ENCODE measurements at places on chromosomes 12 and 14.

DNA sequence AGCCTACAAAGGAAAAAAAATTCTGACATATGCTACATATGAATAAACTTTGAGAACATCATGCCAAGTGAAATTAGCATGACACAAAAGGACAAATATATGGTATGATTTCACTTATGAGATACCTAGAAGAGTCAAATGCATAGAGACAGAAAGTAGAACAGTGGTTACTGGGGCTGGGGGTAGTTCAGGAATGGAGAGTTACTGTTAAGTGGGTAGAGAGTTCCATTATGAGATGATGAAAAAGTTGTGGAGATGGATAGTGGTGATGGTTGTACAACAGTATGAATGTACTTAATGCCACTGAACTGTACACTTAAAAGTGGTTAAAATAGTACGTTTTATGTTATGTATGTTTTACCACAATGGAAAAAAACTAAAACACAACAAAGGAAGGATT, 92.3 kb downstream of the SCAF11 start:
- DNase-seq, result no peak

GRCh38 chr14:73887318-73887616, 608 bp downstream of the ZNF410 start:
- DNase-seq, result peak; percentile 26

GRCh38 chr12:48482198-48482597, at the start of gene C12orf54:
Gene C12orf54, plus strand, starts transcription at chr12:48482498. Its CDS starts 799 bp downstream, at chr12:48483297.
- no peak for DNase-seq

GRCh38 chr14:44420226-44420625, 86.9 kb downstream of the FSCB start:
- no peak for DNase-seq

- peak; percentile 83 for DNase-seq
Measured at GRCh38 chr12:121803861-121804416, at the start of gene SETD1B. Gene SETD1B, plus strand, starts transcription at chr12:121804009. Its CDS starts 729 bp downstream, at chr12:121804738.

DNA sequence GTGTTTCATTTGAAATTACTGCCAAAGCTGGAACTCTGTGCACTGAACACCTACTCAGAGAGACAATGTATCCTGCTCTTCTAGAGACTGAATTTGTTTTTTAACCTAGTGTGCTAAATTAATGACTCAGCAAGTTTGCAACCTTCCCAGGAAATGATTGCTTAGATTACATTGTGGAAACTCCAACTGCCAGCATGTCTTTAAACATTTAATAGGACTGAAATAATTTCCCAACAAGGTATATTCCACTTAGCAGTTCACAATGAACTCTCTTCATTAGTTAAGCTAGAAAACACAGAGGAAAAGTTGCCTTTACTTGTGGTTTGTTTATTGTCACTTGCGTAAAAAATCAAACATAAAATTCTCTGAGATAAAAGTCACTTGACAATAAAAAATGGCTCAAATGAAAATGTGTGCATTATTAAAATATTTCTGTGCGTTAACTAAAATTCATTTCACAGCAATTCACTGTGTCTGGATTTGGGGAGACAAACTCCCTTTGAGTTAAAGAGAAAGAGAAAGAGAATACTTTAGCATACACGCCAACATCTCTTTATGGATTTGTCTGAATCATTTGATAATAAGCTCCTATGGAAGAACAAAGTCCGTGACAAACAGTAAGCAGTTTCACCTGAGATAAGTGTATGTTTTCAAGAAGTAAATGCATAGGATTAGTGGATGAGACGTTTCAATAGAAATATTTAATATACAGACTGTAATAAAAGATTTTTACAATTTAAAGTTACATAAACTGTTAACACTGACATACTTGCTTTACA, 284.0 kb downstream of the PRKD1 start:
- no peak for DNase-seq

- DNase-seq, result no peak
Measured at GRCh38 chr12:22333186-22333712, 1.3 kb downstream of the ST8SIA1 start.

DNA sequence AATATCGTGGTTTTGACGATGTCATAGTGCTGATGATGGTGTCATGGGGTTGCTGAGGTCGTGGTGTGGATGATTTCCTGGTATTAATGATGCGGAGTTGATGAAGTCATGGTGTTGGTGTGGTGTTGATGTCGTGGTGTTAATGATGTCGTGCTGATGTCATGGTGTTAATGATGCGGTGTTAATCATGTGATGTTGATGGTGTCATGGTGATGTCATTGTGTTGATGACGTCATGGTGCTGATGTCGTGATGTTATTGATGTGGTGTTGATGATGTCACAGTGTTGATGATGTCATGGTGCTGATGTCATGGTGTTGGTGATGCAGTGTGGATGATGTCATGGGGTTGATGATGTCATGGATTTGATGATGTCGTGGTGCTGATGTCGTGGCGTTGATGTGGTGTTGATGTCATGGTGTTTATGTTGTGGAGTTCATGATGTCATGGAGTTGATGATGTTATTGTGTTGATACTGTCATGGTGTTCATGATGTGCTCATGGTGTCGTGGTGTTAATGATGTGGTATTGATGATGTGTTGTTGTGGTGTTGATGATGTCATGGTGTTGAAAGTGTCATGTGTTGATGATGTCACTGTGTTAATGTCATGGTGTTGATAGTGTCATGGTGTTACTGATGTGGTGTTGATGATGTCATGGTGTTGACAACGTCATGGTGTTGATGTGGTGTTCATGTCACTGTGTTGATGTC, 48.5 kb upstream of the RIMBP2 start:
- DNase-seq, result no peak

- DNase-seq, result no peak
Measured at GRCh38 chr14:23468704-23469126, 788 bp upstream of the NGDN start.

- no peak for DNase-seq
Measured at GRCh38 chr12:4526923-4527546, 11.7 kb upstream of the RAD51AP1 start.

- DNase-seq, result no peak
Measured at GRCh38 chr12:67042697-67043131, 226.4 kb upstream of the CAND1 start.

GRCh38 chr12:62659453-62660295, 193.0 kb downstream of the MON2 start:
- no peak for DNase-seq

DNA sequence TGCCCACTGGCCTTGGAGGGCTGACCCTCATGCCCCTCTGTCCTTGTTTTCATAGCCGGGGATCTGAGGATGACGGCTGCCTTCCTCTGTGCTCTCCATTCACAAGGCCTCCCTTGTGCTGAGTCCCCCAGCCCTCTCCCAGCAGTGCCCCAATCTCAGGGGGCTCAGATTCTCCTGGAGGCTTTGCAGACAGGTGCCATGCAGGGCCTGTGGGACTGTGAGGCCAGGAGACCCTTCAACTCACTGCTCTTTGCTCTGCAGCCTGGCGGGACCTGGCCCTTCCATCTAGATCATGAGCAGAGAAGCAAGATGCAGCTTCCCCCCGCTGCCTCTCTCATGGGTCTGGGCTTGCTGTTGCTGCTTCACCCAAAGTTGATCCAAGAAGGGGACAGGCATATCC, 356.0 kb downstream of the BCL11B start:
- DNase-seq, result no peak

GRCh38 chr14:73227812-73228781, 9.2 kb upstream of the PAPLN start:
- no peak for DNase-seq

DNA sequence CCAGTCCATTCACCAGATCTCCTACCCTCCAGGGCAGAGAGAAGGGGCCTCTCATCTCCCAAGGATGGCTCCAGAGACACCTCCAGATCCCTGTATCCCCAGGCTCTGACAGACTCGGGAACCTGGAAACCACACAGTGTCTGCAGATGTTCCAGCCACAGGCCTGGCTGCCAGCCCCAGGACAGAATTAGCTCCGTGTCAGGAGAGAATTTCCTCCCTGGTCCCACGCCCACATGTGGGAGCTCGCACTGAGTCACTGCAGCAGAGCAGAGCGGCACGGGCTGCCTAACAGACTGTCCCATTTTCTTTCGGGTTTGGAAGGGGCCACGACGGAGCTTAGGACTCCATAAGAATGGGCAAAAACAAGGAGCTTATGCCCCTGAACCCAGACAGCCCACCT, 33.6 kb downstream of the CMKLR1 start:
- DNase-seq, result no peak

GRCh38 chr14:51365241-51365965, 125.4 kb downstream of the TMX1 start:
- DNase-seq, result no peak

DNA sequence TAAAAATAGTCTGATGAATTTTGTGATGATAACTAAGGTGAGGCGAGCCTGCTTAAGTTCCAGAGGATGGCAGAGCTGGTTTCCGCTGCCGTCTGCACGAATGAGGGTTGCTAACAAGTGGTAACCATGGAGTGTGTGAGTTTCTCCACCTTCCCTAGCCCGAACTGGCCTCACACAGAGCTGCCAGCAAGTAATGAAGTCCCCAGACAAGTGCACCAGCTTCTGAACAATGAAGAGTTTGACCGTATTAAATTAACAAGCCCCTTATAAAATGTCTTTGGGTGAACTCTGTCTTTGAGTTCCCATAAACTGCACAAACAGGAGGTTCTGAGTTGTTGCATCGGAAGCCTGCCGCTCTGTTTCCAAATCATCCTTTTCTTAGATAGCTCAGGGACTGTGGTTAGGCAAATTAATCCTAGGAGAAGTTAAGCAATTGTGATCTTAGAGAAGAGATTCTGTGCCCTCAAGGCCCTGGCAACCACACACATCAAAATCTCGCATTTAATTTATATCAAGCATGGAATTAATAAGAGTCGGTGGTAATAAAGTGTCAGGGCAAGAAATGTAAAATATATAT, 274.1 kb upstream of the DAAM1 start:
- DNase-seq, result no peak

DNA sequence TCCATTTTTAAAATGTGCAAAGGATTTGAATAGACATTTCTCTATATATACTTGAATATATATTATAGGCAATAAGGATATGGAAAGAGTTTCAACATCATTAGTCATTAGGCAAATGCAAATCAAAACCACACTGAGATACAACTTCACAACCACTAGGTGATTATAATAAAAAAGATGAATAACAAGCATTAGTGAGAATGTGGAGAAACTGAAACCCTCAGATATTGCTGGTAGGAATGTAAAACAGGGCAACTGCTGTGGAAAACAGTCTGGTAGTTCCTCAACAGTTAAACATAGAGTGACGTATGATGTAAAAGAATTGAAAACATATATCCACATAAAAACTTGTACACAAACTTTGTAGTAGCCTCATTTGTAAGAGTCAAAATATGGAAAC, 11.7 kb upstream of the BATF start:
- no peak for DNase-seq

GRCh38 chr12:23752245-23752644, 197.2 kb downstream of the SOX5 start:
- no peak for DNase-seq

DNA sequence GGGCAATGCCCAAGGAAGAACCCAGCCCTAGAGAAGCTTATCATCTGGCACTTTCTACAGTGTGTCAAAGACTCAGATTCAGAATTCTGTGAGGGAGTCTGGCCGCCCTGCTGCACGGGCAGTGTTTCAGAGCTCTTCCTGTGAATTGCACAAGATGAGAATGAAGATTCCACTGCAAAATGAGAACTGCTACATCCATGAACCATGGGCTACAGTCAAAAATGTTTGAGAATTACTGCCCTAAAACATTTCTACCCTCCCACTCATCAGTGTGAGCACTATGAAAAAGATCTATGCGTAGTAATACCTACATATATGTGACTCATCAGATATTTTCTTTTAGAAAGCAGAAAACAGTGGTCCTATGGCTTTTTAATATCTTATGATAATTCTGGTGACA, 104.0 kb downstream of the STAB2 start:
- no peak for DNase-seq

DNA sequence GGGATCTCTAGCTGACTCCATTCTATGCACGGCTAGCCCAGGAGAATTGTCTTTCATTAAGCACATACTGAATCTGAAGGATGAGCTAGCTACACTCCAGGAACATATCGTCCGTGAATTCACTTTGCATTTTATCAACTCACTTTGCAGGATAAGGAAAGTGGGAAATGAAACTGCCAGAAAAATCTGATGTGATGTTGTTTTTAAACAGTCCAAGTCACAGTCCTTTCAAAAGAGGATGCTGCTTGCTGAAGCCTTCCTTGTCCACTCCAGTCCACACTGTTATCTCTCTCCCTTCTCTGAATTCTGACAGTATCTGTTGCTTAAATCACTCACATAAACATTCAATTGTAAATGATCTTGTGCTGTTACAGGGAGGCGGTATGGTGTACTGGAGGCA, 12.7 kb upstream of the TMCC3 start:
- DNase-seq, result no peak

- peak; percentile 72 for DNase-seq
Measured at GRCh38 chr14:101965181-101965544, 790 bp downstream of the DYNC1H1 start.

GRCh38 chr14:73829526-73830431, 21.9 kb upstream of the PTGR2 start:
- no peak for DNase-seq

DNA sequence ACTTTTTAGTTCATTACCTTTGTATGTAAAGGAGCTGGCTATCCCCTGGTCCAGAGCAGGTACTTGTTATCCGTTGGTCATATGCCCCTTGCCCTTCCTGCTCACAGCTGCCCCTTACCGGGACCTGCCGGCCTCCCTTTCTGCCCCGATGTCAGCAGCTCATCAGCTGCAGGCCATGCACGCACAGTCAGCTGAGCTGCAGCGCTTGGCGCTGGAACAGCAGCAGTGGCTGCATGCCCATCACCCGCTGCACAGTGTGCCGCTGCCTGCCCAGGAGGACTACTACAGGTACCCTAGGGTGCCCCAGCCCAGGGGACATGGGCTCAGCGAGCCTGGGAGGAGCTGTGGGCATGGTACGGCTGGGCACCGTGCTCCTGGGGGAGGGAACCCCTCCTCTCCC, 2.3 kb upstream of the RNU7-1 start:
- DNase-seq, result no peak

DNA sequence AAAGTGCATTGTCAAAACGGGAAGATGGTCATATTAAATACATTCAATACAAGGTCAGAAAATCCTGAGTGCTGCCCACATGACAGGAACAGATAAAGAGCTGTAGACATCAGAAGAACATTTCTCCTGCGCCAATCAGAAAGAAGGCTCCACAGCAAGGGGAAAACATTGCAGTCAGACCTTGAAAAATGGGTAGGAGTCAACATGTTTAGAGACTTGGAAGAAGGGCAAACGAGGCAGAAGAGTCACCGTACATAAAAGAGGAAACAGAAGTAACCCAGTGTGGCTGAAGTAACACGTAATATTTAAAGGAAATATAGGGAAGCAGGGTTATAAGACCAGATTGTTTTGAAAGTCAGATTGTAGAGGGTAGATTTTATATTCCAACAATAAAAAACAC, 11.9 kb downstream of the SPPL3 start:
- no peak for DNase-seq
